Activated CD8-positive, alpha-beta T cell treated with anti-CD3 and anti-CD28 coated beads, Interleukin-2, amount 10 ng/mL, durations not matched to agents 7 days and 5 days (primary cell): ENCODE measurements at places on chromosomes 11 and 22.

DNA sequence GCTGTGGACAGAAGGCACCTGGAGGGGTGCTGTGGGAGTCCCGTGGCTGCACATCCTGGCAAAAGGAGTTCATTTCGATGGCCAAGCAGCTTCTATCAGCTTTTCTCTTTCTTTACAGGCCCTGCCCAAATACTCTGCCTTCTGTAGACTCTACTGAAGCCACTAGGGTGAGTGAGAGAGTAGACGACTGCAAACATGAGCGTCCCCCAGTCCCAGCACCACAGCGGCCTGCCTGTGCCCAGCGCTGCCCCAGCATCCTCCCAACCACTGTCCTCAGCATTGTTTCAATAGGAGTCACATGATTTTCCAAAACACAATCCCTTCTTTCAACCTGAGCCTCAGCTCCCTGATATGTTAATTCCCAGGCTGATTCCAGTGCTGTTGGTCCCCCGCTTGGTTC, 110.0 kb downstream of the KIRREL3 start:
- no peak overlapping the region for H3K27ac ChIP-seq
- no peak overlapping the region for H3K4me3 ChIP-seq
- no peak for DNase-seq
- H3K36me3 ChIP-seq: no peaks in the 10 kb centered on the region
- no peaks in the 10 kb centered on the region for H3K27me3 ChIP-seq

GRCh38 chr11:9681583-9682372, 17.9 kb downstream of the SWAP70 start:
- no peaks in the 10 kb centered on the region for H3K4me1 ChIP-seq
- H3K36me3 ChIP-seq: no peaks in the 10 kb centered on the region
- DNase-seq: no peak
- H3K27ac ChIP-seq: no peak overlapping the region
- H3K27me3 ChIP-seq: no peaks in the 10 kb centered on the region

DNA sequence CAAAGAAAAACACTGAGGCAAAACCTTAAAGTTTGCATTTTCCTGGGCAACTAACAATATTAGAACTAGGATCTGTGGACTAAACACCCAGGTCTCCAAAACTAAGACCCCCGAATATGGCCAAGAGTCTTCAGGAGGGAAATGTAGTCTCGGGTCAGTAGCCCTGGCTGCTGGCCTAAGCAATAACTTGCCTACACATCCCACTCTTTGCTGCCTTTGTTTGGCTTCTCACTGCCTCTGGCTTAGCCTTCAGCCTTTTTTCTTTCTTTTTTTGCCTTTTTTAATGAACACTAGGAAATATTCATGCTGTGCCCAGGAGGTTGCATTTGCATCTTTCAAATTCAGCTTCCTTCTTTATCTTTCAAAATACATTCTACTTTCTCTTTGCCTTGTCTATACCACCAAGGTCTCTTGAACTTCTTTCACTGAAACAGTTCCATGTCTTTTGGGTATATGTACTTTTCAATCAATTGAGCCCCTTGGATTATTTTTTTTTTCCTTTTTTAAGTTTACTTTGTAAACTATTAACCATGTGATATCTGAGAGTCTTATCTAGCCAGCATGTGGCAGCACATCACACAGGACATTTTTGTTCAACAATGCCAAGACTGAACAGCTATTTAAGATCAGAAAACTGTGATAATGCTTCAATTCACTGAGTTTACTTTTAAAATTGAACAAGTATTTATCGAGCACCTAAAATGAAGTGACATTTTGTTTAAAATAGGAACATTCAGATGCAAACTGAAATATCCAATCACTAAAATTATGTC, 165.0 kb upstream of the TRPC6 start:
- no peaks in the 10 kb centered on the region for H3K27me3 ChIP-seq
- H3K4me1 ChIP-seq: no peaks in the 10 kb centered on the region
- DNase-seq: no peak

DNA sequence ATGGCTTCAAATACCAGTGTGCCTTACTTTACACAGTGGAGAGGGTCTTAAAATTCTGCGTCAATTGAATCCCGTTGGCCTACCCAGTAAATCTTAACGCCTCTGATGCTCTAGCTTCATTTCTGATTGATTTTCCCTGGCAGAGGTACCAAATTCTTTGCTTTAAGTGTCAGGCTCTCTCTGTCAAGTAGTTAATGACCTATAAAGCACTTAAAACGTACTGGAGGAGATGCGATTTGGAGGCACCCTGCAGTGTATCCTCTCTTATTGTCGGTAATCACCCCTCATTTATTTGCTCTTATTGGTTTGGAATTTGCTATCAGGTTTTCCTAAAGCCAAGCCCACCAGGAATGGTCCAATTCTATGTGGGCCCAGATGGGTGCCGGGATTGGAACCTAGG, 59.2 kb downstream of the NFAM1 start:
- H3K27me3 ChIP-seq: peaks cover 19% of the 10 kb centered on the region
- H3K4me1 ChIP-seq: peaks cover 25% of the 10 kb centered on the region
- H3K27ac ChIP-seq: no peak overlapping the region
- no peak for DNase-seq
- H3K4me3 ChIP-seq: no peak overlapping the region
- no peaks in the 10 kb centered on the region for H3K36me3 ChIP-seq
